ENCODE measurements at places on chromosomes 4 and X. TPM values are rescaled to one million over a fixed set of nuclear protein-coding genes. Genes with fewer than 3 reads are reported as not detected.
A peak's percentile ranks its signal among the peaks of the same experiment; 100 is the strongest.

The USP17L13 gene
- not detected for total RNA-seq

The TMEM144 gene
- total RNA-seq: 9.1 TPM

The ODAPH gene
- total RNA-seq: not detected

The GPR173 gene
- 3.1 TPM for total RNA-seq

The SPANXN3 gene
- not detected for total RNA-seq

The FAM133A gene
- total RNA-seq: not detected

DNA sequence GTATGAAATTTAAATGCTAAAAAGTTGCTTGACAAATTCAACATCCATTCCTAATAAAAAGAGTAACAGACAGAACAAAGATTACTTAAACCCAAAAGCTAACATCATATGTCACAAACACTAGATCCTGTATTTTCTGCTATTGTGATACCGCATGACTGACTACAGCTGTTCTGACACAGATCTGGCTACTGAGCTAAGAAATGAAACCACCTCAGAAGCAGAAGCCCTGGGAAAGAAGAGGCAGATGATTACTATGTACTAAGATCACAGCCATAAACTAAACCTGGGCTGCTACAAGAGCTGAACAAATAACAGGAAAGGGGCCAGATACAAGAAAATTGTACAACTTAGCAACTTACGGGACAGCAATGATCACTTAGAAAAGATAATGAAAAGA is 9.4 kb downstream of the LETM1 start:
- DNase-seq: no peak

GRCh38 chrX:7067256-7067655 is 80.3 kb upstream of the STS start:
- DNase-seq: no peak

GRCh38 chr4:21555083-21555482 is 393.5 kb downstream of the KCNIP4 start:
- DNase-seq: no peak

DNA sequence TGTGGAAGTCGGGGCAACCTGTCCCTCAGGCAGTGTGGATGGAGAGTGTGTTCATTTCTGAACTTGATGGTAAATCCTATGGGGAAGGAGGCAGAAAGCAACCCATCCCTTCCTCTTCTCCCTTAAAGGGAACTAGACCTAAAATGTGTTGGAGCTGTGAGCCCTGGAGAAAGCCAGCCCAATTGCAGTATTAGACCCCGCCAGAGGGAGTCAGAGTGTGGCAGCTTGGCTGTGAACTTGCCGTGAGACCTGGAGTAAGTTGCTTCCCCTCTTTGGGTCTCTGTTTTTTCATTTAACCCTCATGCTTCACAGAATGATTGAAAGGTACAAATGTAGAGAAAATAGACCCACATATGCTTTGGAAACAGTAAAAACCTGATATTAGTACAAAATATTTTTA is 108.7 kb upstream of the PAK3 start:
- DNase-seq: no peak

DNA sequence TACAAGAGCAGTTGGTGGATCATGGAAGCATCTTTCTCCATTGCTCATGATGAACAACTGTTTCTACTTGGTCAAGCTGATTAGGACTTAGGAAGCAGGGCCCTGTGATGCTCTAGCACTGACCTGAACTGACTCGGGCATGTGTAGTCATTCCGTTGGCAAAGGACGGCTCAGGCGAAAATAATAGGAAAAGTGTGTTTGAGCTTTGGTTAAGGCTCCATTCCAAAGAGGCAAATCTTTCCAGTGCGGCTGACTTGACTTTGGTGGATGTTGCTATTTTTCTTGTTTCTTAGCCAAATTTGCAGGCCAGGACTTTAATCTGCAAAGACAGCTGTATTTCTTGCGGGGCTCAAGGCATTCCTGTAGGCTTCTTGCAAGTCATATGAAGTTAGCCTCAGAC is 39.5 kb downstream of the ZNF518B start:
- peak; percentile 14 for DNase-seq

- no peak for DNase-seq
These were observed 61.6 kb upstream of the GPR174 start for GRCh38 chrX:79082899-79083298.

- no peak for DNase-seq
These were observed 424.5 kb downstream of the RPA4 start for GRCh38 chrX:97308171-97308570.

DNA sequence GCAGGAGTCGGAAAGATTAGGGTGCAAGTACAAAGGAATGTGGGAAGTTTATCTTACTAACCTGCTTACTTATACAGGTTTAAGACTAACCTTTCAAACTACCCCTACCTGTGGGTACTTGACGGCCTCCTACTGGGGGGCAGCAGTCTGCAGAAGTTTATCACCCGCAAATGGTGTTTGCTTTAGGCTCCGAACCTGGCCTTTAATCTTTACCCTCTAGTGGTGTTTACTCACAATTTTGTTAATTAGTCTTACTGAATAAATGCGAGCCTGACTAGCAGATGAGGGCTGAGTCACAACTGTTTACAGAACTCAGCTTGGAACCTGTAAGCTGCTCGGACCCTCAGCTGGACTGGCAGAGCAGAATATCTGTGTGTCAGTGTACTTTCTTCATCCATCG is 204.2 kb upstream of the GPRIN3 start:
- no peak for DNase-seq

GRCh38 chrX:26466387-26466786 is 250.4 kb downstream of the MAGEB5 start:
- no peak for DNase-seq

- DNase-seq: peak; percentile 70
These were observed 43.5 kb downstream of the NUDT9 start for GRCh38 chr4:87465739-87466366.

GRCh38 chrX:701673-702072 is 71.1 kb downstream of the SHOX start:
- no peak for DNase-seq

DNA sequence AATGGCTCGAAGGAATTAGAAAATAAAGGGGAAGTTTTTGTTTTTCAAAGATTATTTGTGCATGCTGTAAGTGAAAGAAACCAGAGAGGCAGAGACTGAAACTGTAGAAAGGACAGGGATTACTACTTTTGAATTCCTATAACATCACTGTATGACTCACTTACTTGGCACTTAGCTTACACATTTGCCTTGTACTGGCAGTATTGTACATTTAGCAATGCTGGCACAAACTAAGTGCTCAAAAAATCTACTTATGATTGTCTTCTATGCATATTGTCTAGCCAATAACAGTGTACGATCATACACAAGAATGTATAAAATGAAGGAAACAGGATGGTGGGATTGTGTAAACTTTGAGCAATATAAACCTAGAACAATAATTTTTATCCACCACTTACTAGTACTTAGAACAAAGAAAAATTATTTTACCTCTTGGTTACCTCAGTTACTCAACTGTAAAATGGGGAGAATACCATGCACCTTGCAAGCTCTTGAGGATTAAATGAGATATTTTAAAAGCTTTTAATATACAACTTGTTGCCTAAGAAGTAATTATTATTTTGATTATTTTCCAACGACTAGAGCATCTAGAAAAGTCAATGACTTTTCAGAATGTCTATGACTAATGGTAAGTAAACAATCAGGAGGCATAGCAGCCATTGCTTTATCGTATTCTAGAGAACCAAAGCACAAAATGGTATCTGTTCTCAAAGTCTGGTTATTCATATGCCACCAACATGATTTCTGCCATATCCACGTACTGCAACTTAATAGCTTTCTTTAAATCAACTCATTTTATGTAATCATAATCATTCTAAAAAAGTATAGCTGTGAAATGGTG is 4.7 kb downstream of the FAM120C start:
- DNase-seq: peak; percentile 12

DNA sequence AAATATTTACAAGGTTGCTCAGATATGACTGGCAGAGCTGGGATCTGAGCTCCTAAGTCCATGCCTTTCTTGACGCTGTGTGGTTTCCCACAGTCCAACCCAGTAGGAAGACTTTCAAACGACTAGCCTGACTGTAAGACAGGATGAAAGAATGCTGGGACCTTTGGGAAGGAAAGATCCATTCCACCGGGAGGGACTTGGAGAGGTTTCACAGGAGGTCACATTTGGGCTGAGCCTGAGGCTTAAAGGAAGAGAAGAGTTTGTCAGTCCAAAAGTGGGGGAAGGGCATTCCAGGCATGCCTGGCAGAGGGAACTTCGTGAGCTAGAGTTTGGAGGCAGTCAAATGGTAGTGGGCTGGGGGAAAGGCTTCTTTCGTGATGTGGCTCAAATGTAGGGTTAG is 1.5 kb downstream of the STARD8 start:
- DNase-seq: no peak

Measured in tongue (tissue), 3 donors.